ENCODE measurements at places on chromosomes 5 and 9. TPM values are rescaled to one million over a fixed set of nuclear protein-coding genes. Genes with fewer than 3 reads are reported as not detected.

The IFNA17 gene
- not detected for total RNA-seq

The TAF11L10 gene
- total RNA-seq, result not detected

The LCN1 gene
- not detected for total RNA-seq

The MARCOL gene
- total RNA-seq, result not detected

The TEK gene
- not detected for total RNA-seq

The ROR2 gene
- not detected for total RNA-seq

The C5orf63 gene
- 8.2 TPM for total RNA-seq

The HIGD2A gene
- 94.5 TPM for total RNA-seq

The DDX4 gene
- total RNA-seq, result not detected

The FOCAD gene
- 27.2 TPM for total RNA-seq

Measured in activated naive CD8-positive, alpha-beta T cell treated with anti-CD3 and anti-CD28 coated beads for 36 hours (primary cell).